NCI-H226 (cell line): ENCODE measurements at places on chromosomes 5 and 9.

GRCh38 chr5:53166183-53166495 lies 56.6 kb upstream of the MOCS2 start:
- DNase-seq, result no peak

DNA sequence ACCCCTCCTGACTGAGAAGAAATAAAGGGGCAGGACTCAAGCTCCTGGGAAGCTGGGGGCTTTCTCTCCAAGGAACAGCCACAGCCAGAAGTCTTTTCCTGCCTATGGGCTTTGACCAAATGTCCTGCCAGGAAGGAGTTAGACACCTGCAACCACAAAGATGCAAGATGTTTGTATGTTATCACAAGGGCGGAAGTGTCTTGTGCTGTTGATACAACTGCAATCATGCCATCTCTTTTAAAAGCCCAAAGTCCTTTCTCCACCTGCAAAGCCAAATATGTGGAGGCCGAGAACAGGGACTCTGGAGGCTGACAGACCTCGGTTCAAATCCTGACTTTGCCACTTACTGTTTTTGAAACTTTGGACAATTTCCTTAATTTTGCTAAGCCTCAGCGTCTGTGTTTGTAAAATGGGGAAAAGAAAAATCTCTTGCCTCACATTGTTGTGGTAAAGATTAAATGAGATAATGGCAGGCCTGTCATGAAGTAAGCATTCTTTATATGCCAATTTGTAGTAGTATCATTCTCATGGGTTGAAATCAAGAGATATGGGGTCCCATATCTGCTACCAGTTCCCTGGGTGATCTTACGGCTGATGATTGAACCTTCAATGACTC lies 17.0 kb downstream of the HRH2 start:
- DNase-seq, result no peak

DNA sequence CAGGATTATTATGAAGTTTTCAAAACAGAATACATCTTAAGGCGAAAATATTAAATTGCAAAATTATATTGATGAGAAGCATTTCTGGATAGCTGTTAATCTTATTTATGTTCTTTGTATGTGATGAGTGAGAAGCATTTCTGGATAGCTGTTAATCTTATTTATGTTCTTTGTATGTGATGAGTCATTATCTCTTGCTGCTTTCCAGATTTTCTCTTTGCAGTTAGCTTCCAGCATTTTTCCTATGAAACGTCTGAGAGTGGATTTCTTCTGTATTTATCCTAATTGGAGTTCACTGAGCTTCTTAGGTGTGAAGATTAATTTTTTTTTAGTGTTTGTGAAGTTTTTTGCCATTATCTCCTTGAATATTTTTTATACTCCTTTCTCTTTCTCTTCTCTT lies 8.2 kb downstream of the TMEM232 start:
- no peak for DNase-seq

DNA sequence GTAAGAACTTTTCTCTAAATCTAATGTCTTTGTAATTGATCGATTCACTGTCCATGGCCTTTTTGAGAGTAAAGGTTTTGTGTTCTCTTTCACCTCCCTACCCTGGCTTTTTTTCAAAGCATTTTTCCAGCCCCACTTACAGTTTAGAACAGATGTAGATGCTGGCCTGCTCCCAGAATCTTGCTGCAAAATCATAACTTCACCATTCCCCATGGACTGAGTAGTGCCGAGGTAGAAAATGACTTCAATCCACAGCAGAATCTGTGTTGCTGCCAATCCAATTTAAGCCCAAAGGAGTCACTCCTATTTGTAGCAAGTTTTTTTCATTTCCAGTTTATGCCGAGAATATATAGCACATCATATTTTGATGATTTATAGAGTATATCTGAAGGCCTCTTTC lies 46.5 kb upstream of the CEMIP2 start:
- DNase-seq, result no peak

DNA sequence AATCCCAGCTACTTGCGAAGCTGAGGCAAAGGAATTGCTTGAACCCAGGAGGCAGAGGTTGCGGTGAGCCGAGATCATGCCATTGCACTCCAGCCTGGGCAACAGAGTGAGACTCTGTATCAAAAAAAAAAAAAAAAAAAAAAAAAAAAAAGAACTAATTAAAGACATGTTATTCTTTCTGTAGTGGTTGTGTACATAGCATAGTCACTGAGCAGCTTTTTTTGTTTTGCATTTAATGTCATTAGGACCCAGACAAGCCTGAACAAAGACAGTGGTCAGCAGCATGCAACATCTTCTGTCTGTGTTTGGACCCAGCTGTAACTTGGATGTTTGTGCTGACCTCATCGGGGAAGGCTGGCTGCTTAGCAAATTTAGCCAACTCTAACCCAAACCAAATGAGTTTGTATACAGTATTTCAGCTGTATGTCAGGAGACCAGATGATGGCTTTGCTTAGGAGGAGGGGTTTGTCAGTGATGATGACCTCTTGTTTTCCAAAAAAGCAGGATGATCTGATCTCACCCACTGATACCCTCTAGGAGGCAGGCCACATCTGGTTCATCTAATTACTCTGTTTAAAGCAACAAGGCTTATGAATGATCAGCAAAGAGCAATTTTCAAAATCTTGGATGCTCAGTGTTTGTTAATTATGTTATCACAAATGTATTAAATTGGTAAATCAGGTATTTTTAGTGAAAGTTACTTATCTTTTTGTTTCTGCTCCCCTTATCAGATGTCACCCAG lies 39.5 kb downstream of the SNCAIP start:
- no peak for DNase-seq

DNA sequence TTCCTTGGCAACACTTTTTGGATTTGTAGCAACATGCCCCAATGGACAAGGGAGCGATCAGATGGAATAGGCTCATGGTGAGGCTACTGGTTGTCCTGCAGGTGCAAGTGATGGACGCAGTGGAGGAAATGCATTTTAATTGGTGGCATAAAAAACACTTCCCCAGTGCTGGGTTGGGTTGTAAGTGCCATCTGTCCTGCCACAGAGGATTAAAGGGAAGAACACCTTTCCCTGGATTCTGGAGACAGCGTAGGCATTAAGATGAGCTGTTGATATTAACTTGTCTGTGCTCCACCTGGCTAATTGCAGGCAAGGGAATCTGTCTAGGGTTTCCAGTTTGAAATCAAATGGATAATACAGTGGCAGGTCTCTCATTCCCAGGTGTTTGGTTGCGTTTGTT lies 173.4 kb downstream of the ZNF462 start:
- no peak for DNase-seq

GRCh38 chr9:136052472-136052880 lies 42.6 kb downstream of the NACC2 start:
- DNase-seq, result peak; percentile 68

- peak; percentile 93 for DNase-seq
Measured at GRCh38 chr5:98248949-98249348, 524.5 kb upstream of the RGMB start.

DNA sequence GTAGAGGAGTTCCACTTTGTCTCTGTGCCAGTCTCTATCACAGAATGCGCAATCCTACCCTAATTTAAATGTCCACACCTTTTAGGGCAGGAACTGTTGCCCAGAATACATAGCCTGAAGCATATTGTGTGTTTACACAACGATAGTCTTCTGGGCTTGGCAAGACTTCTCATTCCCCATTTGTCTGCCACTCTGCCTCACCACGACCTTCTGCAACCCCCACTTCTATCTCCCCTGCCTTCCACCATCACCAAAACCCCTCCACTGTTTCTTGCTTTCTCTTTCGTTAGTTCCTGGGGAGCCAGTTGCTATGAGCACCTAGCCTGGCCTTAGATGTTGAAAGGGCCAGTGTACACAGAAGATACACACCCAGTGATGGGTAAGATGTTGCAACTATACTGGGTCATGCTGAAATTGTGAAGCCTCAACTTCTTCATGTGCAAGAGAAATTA lies 883 bp upstream of the RNF145 start:
- DNase-seq, result peak; percentile 78

DNA sequence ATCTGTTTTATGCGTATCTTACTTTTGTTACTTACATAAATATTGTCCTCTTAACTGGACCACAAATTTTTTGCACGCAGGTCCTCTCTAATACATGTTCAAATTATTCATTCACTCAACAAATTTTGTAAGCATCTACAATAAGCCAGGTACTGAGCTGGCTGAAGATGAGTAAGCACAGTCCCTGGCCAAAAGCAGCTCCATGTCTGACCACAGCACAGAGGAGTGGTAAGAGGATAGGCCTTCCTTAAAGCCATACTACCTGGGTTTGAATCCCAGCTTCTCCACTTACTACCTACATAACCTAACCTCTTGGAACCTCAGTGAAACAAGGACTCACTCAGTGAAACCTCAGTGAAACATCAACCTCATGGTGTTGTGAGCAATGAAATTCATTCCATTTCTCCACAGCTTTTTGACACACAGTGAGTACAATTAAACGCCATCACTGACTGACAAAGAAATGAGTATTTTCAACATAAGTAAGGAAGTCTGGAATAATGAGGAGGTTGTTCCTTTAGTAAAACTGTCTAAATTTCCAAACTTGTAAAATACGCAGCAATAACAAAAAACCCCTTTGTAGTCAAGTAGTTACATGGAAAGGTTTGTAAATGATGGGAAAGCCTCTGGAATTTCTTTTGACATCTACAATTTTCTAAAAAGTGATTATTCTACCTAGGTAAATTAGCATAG lies 15.0 kb downstream of the PTAR1 start:
- DNase-seq, result peak; percentile 14

DNA sequence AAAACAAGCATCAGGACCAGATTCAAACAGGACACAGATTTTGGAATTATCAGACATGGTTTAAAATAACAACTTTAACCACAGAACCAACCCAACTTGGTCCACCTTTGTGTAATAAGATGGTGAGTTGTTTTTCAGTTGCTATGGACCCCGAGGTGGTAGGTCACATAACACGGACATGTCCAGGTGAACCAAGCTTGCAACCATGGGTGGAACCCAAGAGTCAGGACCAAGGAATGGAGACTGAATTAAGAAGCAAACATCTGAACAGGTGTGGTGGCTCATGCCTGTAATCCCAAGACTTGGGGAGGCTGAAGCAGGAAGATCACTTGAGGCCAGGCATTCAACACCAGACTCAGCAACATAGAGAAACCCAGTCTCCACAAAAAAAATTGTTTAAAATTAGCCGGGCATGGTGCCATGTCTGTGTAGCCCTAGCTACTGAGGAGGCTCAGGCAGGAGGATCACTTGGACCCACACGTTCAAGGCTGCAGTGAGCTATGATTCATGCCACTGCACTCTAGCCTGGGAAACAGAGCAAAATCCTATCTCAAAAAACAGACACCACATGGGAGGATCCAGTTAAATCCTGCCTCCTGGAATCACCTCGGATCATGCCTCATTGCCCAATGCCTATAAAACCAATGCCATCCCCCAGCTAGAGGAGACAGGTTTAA lies 10.6 kb downstream of the PTBP3 start:
- DNase-seq, result peak; percentile 56

DNA sequence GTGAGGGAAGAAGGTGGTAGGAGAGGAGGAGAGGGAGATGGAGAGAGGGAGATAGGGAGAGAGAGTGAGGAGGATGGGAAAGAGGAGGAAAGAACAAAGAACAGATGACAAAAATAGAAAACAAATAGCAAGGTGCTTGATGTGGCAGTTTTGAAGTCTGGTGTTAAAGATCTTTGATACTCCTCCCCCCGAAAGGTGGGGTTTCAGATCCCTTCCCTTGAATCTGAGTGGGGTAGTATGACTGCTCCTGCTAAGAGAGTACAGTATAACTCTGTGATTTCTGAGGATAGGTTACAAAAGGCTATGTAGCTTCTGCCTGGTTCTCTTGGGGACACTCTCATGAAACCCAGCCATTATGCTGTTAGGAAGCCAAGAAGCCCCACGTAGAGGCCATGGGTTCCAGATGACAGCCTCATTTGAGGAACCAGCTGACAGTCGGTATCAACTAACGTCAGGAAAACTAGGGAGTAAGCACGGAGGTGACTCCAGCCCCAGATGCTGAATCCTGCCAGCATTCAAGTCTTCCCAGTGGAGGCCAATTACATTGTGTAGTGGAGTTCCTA lies 102.1 kb downstream of the FANCC start:
- DNase-seq, result no peak

- no peak for DNase-seq
Measured at GRCh38 chr5:11863911-11864310, 40.3 kb downstream of the CTNND2 start.
